ENCODE measurements at places on chromosomes 12 and 14.
A peak's percentile ranks its signal among the peaks of the same experiment; 100 is the strongest.

- DNase-seq, result peak; percentile 78
Measured at GRCh38 chr12:55727643-55728185, 1.1 kb downstream of the CD63 start.

DNA sequence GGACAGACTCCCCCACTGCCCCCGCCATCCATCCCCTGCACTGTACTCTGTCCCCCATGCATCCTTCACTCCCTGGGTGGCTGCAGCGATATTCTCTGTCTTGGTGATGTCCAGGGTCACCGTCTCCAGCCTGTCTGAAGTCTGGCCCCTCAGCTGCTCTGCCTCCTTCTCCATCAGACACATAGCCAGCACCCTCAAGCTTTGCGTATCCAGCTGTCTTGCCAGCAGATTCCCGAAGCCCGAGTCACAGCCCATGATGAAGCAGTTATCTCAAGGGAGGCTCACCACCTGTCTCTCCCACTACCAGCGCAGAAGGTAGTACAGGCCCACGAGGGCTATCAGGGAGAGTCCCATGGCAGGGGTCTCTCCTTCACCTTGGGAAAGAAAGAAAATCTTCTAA is 77.8 kb downstream of the HSD17B6 start:
- no peak for DNase-seq

- peak; percentile 66 for DNase-seq
Measured at GRCh38 chr14:94355191-94355794, 32.2 kb upstream of the SERPINA6 start.

DNA sequence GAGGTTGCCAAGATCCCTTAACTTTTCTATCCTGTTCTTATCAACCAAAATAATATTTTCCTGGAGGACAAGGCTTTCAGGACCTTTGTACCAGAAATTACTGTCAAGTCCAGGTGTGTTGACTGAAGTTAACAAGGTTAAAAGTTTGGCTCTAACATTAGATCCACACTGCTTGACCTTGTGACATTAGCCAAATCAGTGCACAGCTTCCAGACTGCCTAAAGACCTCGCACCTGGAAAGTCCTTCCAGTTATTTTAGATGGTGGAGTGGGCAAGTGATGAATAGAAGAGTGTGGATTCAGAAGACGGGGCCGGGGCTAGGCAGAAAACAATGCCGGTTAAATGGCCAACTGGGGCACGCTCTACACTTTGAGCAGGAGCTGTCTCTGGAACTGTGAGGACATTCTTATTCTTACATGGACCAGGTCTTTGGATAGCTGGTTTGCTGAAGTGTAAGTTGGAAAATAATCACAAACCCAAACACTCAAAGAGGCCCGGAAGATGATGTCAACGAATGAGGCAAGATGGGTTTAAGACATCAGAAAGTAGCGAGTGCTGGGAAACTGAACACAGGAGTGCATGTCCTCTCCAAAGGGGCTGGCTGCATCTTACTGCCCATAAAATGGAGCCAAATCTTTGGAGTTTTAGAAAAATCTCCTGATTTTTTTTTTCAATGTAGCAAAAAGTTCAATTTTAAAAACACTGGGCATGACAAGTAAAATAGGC is 56.3 kb downstream of the NIN start:
- no peak for DNase-seq

DNA sequence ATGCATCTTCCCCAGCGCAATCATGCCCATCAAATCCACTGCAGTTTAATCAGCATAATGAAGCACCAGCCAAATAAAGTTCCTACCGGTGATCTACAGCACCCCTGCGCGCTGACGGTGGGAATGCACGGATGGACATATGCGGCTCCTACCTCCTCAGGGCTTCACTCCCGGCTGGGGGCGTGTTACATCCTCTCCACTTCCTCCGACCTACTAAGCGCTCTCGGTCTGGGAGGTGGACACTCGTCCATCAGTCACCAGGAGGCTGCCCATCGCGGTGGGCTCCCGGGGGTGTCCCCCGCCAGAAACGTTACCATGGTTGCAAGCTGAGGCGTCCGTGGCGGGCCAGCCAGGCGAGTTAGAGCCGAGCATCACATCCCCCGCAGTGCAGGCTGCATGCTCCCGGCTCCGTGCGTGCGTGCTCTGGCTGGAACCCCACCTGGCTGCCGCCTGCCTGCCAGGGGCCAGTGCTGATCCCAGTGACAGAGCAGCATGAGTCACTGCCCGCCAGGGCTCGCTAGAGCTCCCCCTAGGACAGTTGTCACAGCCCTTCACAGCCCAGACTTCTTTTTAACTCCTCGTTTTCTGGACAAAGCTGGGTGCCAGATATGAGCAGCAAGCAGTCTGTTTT is 73.0 kb downstream of the CIT start:
- peak; percentile 20 for DNase-seq

- DNase-seq, result no peak
Measured at GRCh38 chr14:30082486-30082885, 154.8 kb upstream of the PRKD1 start.

GRCh38 chr12:84069699-84070098 is 842.9 kb downstream of the SLC6A15 start:
- DNase-seq, result no peak

DNA sequence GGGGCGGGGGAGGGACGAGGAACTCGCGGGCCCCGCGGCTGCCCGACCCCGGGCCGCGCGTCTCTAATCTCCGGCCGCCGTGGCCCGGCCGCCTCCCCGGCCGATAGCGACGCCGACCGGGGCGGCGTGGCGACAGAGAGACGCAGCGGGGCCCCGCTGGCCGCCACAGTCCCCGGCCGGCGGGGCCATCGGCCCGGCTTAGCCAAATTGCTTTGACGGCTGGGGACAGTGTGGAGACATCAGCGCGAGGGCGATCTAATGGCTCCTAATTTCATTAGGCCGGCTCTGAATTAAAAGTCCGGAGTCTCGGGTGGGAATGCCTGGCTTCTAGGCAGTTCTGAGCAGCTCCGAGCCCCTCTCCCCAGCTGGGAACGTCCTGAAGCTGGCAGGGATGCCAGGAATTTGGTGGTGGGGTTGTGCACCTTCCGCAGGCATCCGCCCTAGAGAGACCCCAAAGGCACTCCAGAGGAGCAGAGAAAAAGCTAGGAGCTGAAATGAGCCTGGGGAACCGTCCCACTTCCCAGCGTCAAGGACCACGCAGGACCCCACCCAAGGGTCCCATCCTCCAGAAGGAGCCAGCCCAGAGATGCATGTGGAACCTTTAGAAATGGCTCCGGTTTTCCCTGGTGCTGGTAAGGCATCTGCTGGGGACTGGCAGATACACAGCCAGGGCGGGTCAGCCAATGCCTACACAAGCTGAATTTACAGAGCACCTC is 9.6 kb downstream of the TBX5 start:
- DNase-seq, result no peak

- DNase-seq, result no peak
Measured at GRCh38 chr12:92470608-92471021, 232.2 kb upstream of the PLEKHG7 start.

- DNase-seq, result no peak
Measured at GRCh38 chr14:95294834-95295599, 24.7 kb downstream of the CLMN start.

GRCh38 chr12:10042167-10042566 is 11.7 kb downstream of the CLEC9A start:
- DNase-seq, result no peak

DNA sequence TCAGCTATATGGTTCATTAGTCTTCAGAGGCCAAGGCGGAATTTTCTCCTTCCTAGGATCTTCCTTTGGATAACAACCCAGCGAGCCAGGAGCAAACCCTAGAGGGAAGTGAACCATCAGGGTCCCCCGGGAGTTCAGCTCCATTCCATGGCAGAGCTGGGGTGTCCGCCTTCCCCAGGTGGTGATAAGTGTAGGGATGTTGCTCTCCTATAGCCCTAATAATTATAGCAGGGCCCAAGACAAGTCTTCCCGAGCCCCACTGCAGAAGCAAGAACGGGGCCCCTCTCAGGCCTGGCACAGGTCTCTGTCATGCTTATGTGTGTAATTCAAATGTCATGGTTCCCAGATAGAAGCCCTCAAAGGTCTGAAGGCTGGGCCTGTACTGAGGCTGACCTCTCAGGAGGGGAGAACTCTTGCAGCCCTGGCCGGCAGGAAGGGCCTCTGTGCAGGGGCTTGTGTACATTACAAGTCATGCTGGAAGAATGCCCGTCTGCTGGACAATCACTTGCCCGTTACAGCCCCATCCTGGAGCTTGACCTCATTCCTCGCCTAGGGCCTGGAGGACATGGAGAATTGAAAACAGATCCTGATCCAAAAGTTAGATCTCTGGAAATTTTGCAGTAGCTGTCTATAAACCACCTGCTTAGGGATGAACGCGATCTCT is 17.3 kb downstream of the LRTM2 start:
- DNase-seq, result no peak

GRCh38 chr14:58166005-58166983 is 14.3 kb upstream of the ARMH4 start:
- DNase-seq, result peak; percentile 90

DNA sequence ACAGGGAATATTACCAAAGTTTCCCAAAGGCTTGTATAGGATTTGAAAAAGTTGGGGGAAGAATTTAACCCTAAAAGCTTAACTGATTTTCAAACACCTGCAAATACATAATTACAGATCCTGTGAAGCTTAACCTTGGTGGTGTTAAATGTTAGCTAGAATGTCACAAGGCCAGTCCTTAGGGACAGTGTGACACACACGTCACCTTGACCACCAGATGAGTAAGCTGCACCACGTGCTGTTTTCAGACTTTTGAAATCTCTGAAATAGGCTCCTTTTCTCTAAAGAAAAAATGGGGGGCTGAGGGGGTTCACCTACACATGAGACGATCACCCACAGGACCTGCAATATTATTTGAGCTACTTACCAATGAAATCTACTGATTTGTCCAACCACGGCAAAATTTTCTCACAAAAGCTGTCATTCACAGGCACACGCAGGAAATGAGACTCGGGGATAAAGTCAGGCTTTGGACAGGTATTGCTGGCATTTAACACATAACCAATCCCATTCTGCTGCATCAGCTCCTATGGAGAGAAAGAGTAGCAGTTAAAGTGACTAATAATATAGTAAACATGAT is 75.9 kb downstream of the DUSP16 start:
- DNase-seq, result no peak
